Sigmoid colon (tissue), 7 donors: ENCODE measurements at places on chromosomes 7 and 10. TPM values are rescaled to one million over a fixed set of nuclear protein-coding genes. Genes with fewer than 3 reads are reported as not detected.

The SOSTDC1 gene
- 0.36 TPM for total RNA-seq

The STOX1 gene
- total RNA-seq, result 1.7 TPM

The ERCC6 gene
- total RNA-seq, result 11.2 TPM

The C10orf53 gene
- total RNA-seq, result not detected

The RPEL1 gene
- not detected for total RNA-seq

The SEMA3E gene
- 7.8 TPM for total RNA-seq

The AKR1D1 gene
- not detected for total RNA-seq

The CPA5 gene
- total RNA-seq, result not detected
